NCI-H1092 treated with DMSO at 0.1 percent for 48 hours (cell line): ENCODE measurements at places on chromosomes 2 and 18.

- peak; percentile 12 for DNase-seq
Measured at GRCh38 chr18:22983175-22983574, 50.0 kb downstream of the RBBP8 start.

- no peak for DNase-seq
Measured at GRCh38 chr2:188280811-188281222, 10.9 kb upstream of the GULP1 start.

DNA sequence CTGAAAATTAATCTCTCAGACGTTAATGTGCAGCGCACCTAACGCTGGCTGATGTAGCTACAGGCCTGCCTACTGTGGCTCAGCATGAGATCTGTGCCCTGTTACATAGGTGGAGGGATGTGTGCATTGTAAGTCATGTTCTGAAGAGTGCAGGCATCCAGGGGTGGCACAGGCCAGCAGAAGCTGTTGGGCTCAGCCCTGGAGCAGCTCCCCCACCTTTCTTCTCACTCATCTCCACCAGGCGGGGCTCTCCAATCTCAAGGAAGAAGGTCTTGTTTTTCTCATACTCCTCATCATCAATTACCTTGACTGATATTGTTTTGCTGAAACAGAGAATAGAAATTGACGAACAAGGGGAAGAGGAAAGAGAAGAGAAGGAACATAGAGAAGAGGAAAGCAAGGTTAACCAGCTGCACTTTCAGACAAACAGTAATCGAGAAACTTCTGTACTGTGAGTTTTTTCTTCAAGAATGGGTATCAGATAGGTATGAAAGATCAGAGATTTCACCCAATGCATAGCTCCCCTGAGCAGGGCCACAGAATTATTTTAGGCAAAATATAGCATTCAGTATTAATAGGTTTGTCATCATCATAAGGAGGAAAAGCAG is 273.6 kb downstream of the SLC8A1 start:
- no peak for DNase-seq

- DNase-seq: peak; percentile 52
Measured at GRCh38 chr2:234091883-234092282, 41.4 kb downstream of the SPP2 start.

GRCh38 chr2:40877734-40878288 is 425.9 kb upstream of the SLC8A1 start:
- no peak for DNase-seq

DNA sequence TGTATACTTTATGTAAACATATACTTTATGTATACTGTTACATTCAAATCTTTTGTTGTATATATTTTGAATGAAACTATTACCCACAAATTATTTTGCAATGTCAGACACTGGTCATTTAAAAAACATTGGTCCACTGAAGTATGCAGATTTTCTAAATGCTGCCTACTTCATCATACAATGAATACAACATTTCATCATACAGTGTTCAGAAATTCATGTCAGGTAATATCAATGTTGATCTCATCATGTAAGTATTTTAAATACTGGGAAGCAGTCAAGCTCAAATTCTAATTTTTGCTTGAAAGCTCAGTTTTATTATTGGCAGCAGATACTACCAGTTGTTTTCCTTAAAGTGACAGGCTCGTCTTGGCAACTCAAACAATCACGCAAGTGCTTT is 2.9 kb upstream of the STAT4 start:
- no peak for DNase-seq
